ENCODE measurements at places on chromosomes 5 and 9.

- peak; percentile 28 for DNase-seq
These were observed 42.0 kb downstream of the TMEM174 start for GRCh38 chr5:73214996-73215395.

- no peak for DNase-seq
These were observed 94.2 kb upstream of the MTAP start for GRCh38 chr9:21708260-21708711.

DNA sequence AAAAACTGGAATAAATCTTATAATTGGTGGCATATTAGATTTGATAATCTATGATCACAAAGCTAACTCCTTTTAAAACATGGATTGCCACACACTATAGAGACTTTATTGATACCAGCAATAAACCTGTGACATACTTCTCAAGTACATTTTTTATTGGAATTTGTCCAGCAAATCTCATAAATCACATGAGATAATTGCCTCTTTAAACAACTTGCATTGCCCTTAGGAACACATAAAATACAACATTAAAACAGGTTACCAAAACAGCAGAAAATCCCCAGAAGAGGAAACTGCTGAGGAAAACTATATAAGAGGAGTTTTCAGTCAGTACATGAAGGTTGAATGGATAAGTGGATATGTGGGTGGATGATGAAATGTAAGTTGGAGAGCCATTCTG, 124.6 kb downstream of the SNCAIP start:
- no peak for DNase-seq

DNA sequence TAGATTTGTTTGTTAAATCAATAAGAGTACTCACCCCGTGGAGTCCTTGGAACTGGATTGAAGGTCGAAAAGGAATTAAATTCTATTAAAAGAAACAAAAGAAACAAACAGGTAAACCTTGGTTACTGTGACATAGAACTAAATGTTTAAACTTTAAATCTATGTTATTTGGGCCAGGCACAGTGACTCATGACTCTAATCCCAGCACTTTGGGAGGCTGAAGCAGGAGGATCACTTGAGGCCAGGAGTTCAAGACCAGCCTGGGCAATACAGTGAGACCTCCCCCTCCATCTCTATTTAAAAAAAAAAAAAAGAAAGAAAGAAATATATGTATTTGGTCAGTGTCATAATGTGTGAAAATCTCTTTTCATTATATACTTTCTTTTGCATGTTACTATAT, 18.7 kb downstream of the ELL2 start:
- DNase-seq, result no peak

- no peak for DNase-seq
These were observed 78.8 kb downstream of the ADAMTS2 start for GRCh38 chr5:179266291-179267070.

DNA sequence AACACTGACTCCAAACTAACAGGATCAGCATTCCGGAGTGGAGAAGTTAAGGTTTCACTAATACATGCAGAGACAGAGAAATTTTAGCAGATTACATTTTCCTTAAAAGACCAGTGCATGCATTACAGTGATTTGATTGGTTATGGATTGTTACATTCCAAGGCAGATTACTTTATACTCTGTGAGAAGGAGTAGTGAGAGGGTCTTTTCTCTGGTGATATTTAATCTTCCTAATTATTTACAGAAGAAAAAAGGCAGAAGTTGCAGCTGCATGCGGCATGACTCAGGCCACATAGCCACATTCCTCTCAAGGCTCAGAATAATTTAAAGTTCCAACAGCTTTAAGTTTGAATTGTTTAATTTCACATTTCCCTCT, 53.0 kb upstream of the PDZD2 start:
- DNase-seq, result no peak

All from retina (tissue), 1 donor.